ENCODE measurements at places on chromosomes 1 and 21.

DNA sequence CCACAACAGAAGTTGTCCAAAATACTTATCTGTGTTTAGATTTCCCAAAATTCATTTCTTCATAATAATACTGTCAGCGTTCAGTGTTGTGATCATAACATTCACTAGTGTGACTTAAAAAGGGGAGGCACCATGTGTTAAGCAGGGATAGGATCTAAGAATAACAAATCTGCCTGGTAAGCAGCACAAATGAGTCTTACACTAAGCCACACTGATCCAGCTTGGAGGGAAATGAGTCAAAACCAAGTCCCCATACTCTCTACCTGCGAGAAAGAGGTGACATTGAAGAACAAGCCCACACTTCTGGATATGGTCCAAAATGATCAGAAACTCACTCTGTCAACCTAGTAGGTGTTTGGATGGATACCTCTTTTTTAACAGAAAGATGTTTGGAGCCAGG is 145.5 kb downstream of the CRB1 start:
- no peak for DNase-seq

GRCh38 chr1:221149555-221150075 is 270.4 kb downstream of the HLX start:
- no peak for DNase-seq

GRCh38 chr1:104706631-104707147 is 957.0 kb downstream of the AMY1C start:
- DNase-seq: peak; percentile 3

DNA sequence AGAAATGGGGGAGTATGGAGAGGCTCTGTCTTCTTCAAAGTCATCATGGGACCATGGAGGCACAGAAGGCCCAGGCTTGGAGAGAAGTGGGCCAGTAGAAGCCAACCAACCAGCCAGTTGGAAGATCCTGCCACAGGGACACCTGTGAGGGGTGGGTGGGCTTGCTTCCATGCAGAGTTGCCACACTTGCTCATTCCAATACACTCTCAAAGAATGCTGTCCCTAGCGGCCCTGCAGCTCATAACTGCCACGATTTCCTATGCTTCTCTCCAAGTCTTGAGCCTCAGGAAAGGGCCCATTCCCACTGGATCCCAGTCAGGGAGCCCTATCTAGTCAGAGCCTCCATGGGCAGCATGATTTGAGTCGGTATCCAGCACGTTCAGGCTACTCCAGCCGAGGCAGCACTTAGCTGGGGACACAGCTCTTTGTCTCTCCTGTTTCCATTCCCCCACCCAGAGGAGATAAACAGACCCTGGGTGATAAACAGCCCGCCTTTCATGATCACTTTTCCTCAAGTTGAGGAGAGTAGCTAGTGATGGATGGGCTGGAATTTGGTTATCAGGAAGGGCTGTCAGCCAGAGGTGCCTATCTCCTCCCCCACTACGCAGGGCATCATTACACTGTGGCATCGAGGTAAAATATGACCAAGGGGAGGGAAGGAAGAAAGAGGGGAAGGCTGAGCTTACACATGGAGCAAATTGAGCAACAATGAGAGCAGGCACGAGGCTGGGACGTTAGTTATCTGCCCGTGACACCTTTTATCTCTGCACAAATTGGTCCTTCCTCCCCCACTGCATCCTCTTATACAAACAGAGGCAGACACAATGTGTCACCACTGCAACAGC is 64.6 kb downstream of the ERI3 start:
- no peak for DNase-seq

DNA sequence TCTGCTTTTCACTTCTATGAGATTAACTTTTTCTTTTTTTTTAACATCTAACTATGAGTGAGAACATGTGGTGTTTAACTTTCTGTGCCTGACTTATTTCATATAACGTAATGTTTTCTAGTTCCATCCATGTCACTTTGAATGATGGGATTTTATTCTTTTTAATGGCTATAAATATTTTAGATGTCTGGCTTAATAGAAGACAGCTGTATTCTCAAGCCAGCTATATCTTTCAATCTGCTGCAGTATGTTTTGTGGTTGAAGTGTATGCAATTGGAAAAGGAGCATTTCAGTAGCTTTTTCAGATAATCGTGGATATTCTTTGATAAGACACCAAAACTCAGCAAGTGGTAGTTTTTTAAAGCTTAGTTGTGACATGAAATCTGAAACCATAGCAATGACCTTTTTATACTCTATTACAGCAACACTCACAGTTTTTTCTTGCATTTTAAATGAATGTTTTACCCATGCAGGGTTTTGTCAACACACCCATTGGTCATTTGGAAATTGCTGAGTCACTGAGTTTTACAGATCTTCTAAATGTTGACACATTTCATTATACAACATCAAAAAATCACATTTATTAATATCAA is 5.7 kb upstream of the SVBP start:
- no peak for DNase-seq

DNA sequence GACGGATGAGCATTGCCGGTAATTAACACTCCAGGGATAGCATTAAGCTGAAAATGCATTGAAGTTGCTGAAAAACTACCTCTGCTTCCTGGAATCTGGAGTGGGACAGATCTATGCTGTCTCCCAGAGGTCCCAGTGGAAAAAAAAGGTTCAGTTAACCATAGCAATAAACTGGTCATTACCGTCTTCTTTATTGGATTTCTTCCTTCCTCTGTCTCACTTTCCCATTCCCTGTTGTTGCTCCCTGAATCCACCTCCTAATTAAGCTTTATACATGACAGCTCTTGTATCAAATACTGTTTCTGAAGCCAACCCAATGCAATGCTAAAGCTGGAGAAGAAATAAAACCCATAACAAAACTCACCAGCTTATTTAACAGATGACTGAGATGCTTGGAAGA is 1805.9 kb downstream of the NCAM2 start:
- no peak for DNase-seq

GRCh38 chr1:52603630-52604029 is 1.5 kb downstream of the GPX7 start:
- DNase-seq: no peak

GRCh38 chr1:81254560-81254959 is 546.2 kb upstream of the ADGRL2 start:
- DNase-seq: no peak

- no peak for DNase-seq
Observed at GRCh38 chr1:157198619-157199420, 60.6 kb upstream of the ETV3 start.

DNA sequence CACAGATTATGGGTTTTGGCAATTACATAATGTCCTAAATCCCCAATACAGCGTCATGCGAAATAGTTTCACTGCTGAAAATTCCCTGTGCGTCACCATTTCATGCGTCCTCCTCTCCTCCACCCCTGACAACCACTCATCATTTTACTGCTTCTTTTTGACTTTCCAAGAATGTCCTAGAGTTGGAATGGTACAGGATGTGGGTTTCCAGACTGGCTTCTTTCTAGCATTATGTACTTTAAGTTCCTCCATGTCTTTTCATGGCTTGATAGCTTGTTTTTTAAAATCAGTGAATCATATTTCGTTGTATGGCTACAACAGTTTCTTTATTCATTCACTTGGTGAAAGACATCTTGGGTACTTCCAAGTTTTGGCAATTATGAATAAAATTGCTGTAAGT is 7.4 kb downstream of the NBPF3 start:
- peak; percentile 35 for DNase-seq

DNA sequence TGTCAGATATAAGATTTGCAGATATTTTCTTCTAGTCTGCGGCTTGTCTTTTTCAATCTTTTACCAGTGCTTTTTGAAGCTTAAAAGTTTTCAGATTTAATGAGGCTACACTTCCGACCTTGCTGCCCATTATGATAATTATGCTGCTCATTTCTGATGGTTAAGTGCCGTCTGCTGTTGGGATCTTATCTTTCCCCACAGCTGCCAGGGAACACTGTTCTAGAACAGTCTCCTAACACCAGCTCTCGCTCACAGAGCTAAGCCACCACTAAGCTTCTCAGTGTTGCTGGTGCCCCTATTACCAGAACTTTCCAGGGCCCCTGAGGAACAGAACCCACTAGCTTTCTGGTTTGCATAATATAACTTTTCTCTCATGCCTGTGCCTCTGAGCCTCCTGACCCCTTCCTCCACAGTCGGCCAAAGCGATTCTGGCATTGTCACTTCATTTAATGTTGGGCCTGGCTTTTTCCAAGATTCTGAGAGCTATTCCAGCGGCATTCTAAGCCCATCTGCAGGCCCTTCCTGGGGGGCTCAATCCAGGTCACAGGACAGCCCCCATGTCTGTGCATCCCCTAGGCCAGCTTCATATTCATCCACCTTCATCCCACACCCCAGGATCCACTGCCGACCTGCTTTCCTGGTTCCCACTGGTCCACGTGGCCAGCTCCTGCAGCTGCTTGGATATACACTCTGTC is 237.0 kb downstream of the PTPRU start:
- no peak for DNase-seq

DNA sequence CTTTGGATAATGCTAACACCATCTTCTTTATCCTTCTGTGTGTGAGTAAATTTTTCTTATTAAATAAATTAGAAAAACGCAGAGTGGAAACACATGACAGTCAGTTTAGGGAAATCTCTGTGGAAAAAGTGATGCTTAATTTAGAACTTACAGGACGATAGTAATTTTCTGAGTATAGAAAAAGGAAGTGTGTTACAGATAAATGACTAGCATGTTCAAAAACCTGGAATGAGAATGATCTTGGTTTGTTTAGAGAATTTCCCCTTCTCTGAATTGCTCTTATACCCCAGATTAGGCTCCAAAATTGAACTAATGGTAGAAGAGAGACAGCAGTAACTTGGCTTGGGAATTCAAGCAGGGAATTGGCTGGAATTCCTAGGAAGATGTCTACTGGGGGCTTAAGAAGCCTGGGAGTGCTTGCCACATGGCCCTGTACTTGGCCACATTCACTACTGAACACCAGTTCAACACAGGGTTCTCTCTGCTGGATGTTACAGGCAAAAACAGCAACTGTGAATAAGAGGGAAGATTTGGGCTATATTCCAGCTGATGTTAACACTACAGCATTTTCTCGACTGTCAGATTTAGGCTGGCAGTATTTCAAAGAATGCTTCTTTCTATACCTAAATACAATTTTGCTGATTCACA is 1004.2 kb downstream of the TTLL7 start:
- DNase-seq: no peak

- no peak for DNase-seq
Observed at GRCh38 chr1:163874070-163874469, 552.3 kb downstream of the NUF2 start.

- no peak for DNase-seq
Observed at GRCh38 chr1:78227705-78228635, 182.2 kb downstream of the GIPC2 start.

DNA sequence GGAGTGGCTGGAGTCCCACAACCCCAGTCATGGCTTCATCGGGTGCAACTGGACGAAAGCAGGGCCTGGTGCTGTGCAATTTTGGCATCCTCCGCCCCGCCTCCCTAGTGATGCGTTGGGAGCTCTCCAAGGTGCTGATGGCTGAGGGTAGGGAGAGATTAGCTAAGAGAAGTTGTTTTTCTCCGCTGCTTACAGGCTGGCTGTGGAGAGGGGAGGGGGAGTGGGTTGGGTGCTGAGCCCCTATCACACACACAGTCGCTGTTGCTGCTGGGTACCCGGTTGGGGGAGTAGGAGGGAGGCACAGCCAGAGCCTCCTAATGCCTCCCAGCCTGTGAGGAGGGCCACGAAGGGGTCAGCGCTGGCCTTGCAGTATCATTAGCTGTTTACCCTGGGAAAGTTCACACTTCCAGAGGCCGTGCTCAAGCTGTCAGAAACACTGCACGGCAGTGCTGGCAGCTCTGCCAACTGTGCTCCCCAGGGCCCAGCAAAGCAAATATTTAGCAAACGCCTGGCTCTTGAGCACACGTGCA is 110.0 kb downstream of the GRIK3 start:
- DNase-seq: peak; percentile 49

GRCh38 chr1:53562291-53562980 is 103.2 kb downstream of the DMRTB1 start:
- no peak for DNase-seq

DNA sequence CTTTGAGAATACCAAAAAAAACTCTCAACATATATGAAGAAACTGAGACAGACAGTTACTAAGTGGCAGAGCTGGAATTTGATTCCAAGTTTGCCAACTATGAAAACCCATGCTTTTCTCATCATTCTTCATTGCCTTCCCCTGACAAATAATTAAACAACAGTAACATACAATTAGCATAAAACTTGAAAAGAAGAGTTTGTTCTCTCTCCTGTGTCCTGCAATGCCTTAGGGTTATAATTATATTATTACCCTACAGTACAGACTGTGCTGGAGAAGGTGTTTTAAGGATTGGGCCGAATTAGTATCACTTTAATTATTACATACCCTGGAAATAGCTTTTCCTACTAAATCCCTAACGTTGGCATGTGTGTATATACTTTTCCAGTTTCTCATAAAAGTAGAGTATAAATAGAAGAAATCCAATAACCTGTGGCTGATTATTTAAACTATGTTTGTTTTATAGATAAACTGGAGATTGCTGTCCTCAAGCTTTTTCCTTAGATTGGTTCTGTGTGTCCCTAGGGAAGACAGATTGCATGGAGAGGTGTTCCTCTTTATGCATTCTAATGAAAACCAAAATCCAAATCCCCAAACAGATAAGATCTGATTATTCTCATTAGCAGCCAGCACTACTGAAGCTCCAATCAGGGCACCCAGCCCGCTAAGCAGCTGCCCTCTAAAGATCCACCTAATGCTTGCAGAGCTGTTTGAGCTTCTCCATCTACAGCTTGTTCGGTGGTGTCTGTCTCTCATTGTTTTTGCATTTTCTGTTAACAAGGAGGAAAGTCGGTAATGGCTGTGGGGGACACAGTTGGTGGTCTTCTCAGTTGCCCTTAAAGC is 156.3 kb downstream of the TM2D1 start:
- no peak for DNase-seq

- DNase-seq: no peak
Observed at GRCh38 chr1:37071829-37072228, 37.5 kb upstream of the GRIK3 start.

DNA sequence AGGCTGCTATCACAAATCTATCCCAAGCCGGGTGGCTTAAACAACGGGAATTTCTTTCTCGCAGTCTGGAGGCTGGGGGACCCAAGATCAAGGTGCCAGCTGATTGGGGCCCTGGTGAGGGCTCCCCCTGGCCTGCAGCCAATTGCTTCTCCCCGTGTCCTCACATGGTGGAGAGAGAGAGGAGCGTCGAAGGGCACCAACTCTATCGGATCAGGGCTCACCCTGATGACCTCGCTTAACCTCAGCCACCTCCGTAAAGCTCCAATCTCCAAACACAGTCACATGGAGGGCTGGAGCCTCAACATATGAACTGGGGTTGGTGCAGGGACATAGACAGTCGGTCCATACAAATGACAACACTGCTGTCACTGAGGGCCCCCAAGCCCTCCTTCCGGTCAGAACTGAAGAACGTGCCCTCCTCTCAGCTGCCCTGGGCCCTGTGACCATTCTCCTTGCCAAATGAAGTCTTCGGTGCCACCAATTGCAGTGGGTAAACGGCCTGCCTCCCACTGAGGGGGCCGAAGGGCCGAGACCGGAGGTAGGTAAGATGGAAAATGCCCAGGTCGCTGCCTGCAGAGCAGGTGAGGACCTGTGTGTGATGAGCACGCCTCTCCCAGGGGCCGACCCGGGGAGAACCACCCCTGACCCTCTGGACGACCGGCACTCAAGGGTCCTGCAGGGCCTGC is 211.0 kb downstream of the TOMM20 start:
- DNase-seq: no peak
